ENCODE measurements at places on chromosomes 5 and 9.
A peak's percentile ranks its signal among the peaks of the same experiment; 100 is the strongest.

- DNase-seq, result no peak
These were observed 100.9 kb upstream of the APC start for GRCh38 chr5:112636751-112637150.

DNA sequence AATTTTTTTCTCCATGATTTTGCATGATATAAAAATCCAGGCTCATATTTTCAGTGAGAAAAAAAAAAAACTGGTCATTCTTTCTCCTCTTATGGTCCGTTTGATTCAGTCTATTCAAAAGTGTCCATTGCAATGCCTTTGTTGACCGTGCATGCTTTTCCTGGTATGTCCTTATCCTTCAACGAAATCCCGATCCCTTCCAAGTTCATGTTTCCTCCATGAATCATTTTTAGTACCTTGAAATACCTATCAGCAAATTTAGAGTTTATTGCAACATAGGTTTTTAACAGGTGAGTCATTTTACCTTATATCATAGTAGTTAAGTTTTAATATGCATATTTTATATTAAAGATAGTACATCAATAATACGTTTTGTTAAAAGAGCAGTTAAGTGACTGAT lies 773.8 kb upstream of the CHD1 start:
- DNase-seq, result no peak

- no peak for DNase-seq
These were observed 335.3 kb upstream of the ADAMTSL1 start for GRCh38 chr9:18138656-18139055.

- DNase-seq, result peak; percentile 20
These were observed 366.9 kb downstream of the DMRTA1 start for GRCh38 chr9:22813529-22813928.

DNA sequence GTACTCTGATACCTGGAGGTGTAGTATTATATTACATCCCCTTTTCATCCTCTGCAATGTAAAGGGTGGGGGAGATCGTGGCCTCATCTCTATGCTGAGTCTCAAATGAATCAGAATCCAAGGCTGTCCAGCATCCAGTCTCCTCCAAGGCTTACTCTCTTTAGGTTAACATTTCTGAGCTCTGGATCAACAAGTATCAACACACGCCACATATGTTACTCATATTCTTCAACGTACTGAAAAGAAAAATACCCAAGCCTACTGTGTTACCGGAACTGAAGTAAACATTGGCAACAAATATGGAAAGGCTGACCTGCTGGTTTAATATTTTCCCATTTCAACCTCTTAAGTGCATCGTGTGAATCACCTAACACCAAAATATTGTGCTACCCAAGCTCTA lies 241.8 kb downstream of the GAS1 start:
- DNase-seq, result peak; percentile 35

- no peak for DNase-seq
These were observed 606.5 kb upstream of the ADAMTS16 start for GRCh38 chr5:4533457-4534105.

GRCh38 chr5:103745353-103746065 lies 182.9 kb upstream of the NUDT12 start:
- DNase-seq, result no peak

- no peak for DNase-seq
These were observed 78.9 kb downstream of the SEMA4D start for GRCh38 chr9:89418882-89419640.

- DNase-seq, result no peak
These were observed 170.7 kb downstream of the RANBP17 start for GRCh38 chr5:171032435-171032973.

DNA sequence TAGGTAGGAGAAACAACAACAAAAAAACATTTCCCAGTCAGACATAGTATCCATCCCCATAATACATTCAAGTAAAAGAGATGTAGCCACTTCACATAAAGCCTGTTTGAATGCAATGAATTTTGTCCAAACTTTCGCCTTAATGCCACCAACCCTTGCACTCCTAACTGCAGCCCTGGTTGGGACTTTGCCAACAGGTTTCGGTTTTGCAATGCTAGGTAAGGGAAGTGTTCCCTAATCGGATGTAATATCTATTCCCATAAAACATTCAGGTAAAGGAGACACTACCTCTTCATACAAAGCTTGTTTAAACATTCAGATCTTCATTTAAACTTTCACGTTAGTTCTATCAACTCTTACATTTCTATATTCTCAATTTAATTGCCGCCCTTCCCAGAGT lies 336.1 kb downstream of the DRD1 start:
- no peak for DNase-seq

GRCh38 chr5:110440058-110440457 lies 286.4 kb downstream of the TMEM232 start:
- DNase-seq, result no peak

DNA sequence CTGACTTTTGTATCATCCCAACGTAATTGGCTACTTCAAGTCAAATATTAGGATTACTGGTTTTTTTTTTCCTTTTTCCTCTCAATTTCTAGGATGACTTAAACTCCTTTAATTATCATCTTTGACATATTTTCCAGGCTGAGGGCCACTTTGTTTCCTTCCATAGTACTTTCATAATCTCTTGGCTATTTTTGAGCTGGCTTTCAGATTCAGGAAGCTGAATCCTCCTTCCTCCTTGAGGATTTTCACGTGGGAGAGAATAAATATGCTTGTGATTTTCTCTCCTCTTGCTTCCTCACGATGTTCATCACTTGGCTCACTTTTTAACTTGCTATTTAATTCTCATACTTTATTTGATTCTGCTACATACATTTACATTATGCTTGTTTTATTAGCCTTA lies 88.1 kb downstream of the ITGA1 start:
- no peak for DNase-seq

GRCh38 chr5:37619353-37619752 lies 220.5 kb downstream of the GDNF start:
- DNase-seq, result peak; percentile 47

GRCh38 chr5:74113927-74114326 lies 487.9 kb downstream of the ARHGEF28 start:
- no peak for DNase-seq

DNA sequence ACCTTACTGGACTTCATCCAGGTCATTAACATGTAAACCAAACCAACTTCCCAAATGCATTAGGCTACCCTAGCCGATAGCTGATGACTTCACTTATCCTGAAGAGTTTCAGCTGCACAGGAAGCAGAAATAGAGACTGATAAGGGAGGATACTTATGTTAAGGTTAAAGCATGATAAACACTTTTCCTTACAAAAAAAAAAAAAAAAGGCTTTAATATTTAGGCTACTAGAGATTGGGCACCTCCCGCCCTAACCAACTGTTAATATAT lies 1.6 kb upstream of the MEF2C start:
- DNase-seq, result no peak

DNA sequence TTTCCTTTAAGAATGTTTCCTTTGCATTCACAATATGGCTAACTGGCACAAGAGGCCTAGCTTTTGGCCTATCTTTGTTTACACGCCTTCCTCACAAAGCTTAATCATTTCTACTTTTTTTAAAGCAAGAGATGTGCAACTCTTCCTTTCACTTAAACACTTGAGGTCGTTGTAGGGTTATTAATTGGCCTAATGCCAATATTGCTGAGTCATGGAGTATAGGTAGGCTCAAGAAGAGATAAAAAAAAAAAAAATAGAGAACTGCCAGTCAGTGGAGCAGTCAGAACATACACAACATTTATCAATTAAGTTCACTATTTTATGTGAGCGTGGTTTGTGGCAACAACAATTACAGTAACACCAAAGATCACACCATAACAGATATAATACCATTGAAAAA lies 5.9 kb downstream of the FKBP15 start:
- DNase-seq, result no peak

DNA sequence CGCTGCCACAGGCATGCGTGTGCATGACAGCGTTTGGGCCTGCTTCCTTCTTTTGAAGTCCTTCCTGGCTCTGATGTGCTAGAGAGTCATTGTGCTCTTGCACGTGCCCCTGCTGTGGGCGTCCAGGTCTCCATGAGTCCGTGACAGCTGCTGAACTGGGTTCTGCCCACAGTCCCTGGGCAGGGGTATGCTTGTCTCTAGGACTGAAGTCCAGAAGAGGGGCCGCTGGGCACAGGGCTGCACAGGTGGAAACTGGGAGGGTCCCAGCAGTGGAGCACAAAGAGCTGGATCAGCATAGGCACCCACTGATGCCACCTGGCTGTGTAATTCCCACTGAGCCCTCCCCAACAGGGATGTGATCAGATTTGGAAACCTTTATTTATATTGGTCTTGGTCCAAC lies 169.4 kb downstream of the IRX2 start:
- no peak for DNase-seq

- no peak for DNase-seq
These were observed 218.2 kb downstream of the PSAT1 start for GRCh38 chr9:78515108-78515507.

DNA sequence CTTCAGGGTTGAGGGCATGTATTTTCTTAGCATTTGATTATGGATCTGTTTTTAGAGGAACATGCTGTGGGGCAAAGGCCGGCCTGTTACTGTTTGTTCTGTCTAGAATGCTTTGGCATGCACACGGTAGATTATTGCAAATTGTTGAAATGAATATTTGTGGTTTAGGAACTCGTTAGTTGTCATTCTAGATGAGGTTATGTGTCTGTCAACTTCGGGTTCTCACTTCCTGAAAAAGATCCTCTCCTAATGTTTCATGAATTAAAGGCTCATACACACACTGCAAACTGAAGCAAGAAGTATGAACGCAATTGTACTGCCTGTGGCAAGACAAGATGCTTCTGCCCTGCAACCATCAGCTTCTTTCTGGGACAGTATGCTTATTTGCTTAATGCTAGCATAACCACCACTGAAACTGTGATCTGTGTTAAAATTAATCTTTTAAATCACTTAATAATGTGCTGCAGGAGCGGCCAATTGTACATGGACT lies 99.6 kb downstream of the BASP1 start:
- peak; percentile 47 for DNase-seq

DNA sequence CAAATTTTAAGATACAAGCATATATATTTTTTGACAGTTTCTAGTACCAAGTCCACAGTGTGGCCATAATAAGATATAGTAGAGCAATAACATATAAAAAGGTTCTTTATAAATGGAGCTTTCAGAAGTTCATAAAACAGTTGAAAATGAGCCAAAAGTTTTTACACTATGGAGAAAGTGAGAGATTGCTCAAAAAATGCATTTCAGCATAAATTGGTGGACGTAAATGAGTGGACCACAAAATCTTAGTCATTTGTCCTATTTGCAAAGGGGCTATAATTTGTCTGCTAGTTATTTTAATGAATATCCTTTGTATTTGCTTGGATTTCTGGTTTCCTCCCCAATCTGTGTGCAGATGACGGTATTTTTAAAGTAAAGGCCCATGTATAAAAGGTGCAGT lies 159.4 kb upstream of the DAP start:
- no peak for DNase-seq

DNA sequence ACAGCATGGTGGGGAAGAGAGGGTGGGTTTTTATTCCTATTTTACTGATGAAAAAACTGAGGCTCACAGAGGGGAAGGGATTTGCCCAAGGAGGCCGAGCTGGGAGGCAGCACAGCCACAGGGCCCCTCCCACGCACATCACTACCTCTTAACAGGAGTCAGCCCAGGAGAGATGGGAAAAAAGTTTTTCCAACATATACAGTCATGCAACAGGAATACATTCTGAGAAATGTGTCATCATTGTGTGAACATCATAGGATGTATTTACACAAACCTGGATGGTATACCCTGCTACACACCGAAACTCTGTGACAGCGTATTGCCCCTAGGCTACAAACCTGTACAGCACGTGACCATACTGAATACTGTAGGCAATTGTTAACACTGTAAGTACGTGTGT lies 11.6 kb downstream of the TRAF1 start:
- no peak for DNase-seq

DNA sequence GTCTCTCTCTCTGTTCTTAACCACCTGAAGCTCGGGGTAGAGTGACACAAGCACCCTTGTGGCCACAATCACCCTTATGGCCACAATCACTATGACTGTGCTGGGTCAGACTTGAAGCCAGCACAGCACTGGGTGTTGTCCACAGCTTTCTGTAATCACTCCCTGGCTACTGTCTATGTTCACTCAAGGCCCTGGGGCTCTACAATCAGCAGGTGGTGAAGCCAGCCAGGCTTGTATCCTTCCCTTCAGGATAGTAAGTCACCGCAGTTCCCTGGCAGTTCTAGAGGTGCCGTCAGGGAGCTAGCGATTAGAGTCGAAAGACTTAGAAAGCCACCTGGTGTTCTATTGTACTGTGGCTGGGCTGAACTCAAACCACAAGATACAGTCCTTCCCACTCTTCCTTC lies 44.2 kb downstream of the GDA start:
- DNase-seq, result no peak

- no peak for DNase-seq
These were observed 394.6 kb upstream of the ARRDC3 start for GRCh38 chr5:91777671-91778070.

GRCh38 chr5:7753596-7753995 lies 97.3 kb downstream of the CFAP90 start:
- no peak for DNase-seq

- DNase-seq, result no peak
These were observed 51.9 kb upstream of the SHB start for GRCh38 chr9:38120961-38121360.

DNA sequence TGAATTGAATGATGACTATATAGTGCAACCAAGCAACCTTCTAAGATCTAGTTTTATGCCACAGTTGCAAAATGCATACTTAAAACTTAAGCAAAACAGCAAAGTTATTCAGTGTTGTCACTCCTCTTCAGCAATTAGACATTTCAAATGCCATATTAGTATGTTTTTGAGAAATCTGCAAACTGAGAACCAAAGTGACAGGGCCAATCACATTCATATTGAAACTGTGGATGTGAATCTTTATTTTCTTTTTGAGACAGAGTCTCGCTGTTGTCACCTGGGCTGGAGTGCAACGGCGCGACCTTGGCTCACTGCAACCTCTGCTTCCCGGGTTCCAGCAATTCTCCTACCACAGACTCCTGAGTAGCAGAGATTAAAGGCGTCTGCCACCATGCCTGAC lies 249.2 kb upstream of the EFNA5 start:
- no peak for DNase-seq

DNA sequence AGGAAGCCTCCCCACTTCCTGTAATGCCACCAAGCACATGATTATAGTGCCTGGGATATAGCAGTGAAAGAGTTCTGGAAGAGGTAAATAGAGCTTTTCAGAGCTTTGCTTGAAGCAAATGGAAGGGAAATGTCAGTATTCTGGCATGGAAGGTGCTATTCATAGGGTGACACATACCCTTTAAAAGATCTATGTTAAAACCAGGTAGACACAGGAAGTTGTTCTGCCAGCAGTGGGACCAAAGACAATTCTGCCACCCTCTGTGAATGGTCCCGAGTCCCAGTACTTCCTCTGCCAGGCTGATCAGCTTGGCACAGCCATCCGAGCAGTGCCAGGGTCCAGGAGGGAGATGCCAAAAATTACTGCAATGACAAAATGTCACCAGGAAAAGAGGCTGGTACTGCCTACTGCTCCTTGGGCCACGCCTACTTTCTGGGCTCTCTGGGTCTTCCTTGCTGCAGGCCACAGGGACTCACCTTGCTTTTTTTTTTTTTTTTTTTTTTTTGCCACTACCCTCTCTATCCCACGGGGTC lies 26.7 kb downstream of the GARNL3 start:
- DNase-seq, result no peak

DNA sequence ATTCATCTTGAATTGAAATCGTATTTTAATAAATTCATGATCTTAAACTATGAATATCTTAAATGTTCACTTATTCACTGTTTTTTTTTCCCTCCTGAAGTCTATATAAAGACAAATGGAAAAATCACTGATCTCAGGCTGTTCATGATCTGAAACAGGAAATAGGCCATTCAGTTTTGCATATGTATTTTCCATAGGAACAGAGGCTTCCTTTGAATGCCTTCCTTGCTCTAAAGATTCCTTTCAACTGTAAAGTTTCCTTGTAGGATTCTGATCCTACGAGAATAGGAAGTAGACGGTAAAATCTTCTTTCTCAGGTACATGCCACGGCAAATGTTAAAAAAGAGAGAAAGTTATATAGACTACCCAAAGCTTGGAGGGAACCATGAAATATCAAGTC lies 194.4 kb upstream of the PPP1R2B start:
- no peak for DNase-seq

Data from fibroblast of skin of left biceps (primary cell).